ENCODE measurements at places on chromosomes 2 and 18.

GRCh38 chr2:27033253-27033852 is 588 bp downstream of the TMEM214 start:
- no peak for DNase-seq

DNA sequence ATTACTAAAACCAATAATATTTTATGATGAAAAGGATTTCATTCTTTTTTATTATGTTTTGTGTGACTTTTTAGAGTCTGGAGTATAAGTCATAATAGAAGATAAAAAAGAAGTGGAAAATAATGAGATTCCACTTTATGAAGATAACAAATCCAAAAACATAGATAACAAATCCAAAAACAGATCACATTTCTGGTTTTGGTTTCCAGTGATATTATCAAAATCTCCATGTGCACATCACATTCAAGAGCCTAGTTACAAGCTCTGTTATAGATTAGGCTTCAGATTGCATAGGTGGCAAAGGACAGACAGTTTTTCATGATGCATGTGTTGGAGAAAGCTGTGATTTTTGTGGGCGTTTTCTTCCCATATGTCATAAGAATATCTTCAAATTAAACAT is 648.2 kb downstream of the STK39 start:
- DNase-seq, result no peak

GRCh38 chr2:191234376-191234775 is 10.8 kb upstream of the MYO1B start:
- no peak for DNase-seq

- DNase-seq, result peak; percentile 75
Measured at GRCh38 chr2:128306081-128306930, 12.4 kb downstream of the HS6ST1 start.

DNA sequence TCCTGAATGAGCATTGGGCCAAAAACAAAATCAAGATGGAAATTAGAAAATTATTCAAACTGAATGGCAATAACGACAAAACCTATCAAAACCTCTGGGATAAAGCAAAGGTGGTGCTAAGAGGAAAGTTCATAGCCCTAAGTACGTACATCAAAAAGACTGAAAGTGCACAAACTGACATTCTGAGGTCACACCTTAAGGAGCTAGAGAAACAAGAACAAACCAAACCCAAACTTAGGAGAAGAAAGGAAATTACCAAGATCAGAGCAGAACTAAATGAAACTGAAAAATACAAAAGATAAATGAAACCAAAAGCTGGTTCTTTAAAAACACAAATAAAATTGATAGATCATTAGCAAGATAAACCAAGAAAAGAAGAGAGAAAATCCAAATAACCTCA is 1543.5 kb upstream of the ACVR2A start:
- DNase-seq, result no peak

GRCh38 chr18:41643427-41643826 is 311.6 kb upstream of the PIK3C3 start:
- DNase-seq, result no peak

GRCh38 chr2:66024391-66024790 is 410.5 kb upstream of the MEIS1 start:
- DNase-seq, result no peak

GRCh38 chr18:30658306-30658705 is 384.2 kb downstream of the DSC3 start:
- no peak for DNase-seq

- DNase-seq, result no peak
Measured at GRCh38 chr2:97669448-97669847, at the start of gene C2orf92. TSS of gene C2orf92 (plus strand) at chr2:97669713. CDS start at chr2:97669789, 76 bp downstream.

GRCh38 chr2:127763776-127764175 is 47.2 kb downstream of the WDR33 start:
- DNase-seq, result no peak

DNA sequence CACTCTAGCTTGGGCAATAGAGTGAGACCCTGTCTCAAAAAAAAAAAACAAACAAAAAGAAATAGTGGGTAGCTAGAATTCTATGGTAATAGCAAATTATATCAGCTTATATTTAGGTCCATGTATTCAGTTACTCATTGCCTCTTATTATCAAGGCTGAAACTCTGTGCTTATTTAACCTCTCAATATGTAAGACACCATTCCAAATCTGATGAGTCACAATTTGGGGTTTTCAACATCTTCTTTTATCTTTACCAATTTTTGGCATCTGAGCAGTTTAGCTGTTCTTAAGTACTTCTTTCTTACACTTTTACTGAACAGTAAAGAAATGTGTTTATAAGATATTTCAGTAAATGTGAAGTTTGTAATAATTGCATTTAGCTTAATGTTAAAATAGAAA is 69.3 kb downstream of the TTC27 start:
- DNase-seq, result no peak

DNA sequence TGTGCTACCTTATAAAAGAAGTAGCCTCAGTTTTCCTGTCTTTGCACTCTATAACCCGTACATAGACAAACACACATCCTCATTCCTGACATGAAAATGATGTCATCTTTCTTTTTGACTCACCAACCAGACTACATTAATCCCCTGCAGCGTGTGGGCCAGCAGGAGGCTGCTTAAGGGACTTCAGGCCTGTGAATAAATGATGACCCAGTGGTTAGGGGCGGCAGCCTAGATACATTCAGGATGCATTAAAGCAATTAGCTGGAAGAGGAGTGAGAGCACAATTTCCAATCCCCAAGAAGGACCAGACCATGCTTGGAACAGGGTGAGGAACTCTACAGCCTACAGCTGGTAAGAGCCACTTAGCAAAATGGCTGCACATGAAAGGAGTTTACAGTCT is 57.3 kb upstream of the KLF7 start:
- DNase-seq, result no peak

DNA sequence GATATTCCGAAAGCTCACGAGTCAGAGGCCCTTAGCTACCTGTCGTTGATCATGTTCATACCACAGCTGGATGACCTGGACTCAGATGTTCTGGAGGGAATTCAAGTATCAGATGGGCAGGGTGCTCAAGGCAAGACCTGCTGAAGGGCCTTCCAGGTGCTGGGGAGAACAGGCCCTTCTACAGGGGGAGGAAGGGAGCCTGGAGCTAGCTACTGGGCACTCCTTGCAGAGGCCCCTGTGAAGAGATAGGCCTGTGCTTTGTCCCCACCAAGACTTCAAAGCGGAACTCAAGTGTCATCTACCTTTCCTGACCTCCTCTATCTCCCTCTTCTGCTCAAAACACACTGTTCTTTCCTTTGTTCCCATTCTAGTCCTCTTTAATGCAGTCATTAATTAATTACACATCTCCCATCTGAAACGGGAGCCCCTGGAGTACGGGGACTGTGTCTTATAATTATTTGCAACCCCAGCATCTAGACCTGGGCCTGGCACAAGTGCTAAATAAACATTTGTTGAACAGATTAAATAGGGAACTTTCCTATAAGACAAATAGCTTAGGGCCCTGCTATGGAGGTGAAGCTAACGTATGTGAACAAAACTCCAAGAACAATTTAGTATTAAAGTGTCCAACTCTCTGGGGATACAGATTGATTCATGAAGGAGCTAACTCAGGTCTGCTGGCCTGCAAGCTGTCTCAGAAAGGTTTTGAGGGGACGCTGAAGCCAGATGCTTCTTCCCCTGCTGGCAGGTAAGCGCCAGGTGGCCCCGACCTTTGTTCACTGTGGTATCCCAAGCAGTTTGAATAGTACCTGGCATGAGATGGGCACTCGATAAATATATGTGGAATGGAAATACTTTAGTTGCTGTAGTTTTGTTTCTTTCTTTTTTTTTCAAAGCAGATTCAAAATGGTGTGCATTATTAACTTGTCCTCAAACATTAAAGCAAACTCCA is 22.0 kb downstream of the RHOB start:
- DNase-seq, result no peak

GRCh38 chr2:217797165-217797564 is 205.6 kb downstream of the TNS1 start:
- no peak for DNase-seq

- DNase-seq, result no peak
Measured at GRCh38 chr2:118197011-118197675, 108.9 kb downstream of the INSIG2 start.

GRCh38 chr2:144826105-144826504 is 306.2 kb upstream of the ZEB2 start:
- no peak for DNase-seq

- no peak for DNase-seq
Measured at GRCh38 chr2:136013136-136013685, 27.8 kb upstream of the DARS1 start.

DNA sequence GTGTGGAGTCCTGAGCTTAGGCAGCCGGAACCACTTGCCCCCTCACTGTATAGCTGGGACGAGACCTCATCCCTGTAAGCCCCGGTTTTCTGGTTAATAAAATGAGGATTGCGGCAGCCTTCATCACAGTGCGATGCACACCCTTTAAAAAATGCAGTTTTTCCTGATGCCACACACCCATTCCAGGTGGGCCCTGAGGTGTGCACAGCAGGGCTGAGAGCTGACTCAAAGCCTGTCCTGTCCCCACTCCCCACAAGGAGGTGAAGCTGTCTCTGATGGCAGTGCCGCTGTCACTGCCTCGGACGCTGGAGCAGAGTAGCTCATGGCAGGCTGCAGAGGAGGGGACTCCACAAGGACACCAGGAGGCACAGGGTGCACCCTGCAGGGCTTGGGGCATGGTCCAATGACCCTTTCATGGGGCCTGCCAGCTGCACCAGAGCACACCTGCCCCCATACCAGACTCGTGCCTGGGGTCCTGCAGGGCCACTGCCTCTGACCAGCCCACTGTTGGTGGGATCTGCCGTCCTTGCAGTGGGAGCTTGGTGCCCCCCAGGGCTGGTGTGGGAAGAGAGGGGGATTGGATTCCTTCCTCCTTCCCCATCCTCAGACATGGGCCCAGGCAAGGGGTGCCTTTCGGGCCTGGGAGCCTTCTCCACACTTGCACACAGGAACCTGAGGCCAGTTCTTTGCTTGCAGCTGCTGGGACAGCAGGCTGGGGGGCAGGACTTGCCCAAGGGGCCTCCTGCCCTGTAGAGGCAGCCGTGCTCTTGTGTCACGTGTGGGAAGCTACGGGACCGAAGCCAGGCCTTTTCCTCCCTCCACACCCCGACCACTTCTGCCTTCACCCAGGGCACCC is 22.8 kb downstream of the GPC1 start:
- DNase-seq, result no peak

GRCh38 chr18:73758446-73758845 is 389.2 kb downstream of the FBXO15 start:
- no peak for DNase-seq

DNA sequence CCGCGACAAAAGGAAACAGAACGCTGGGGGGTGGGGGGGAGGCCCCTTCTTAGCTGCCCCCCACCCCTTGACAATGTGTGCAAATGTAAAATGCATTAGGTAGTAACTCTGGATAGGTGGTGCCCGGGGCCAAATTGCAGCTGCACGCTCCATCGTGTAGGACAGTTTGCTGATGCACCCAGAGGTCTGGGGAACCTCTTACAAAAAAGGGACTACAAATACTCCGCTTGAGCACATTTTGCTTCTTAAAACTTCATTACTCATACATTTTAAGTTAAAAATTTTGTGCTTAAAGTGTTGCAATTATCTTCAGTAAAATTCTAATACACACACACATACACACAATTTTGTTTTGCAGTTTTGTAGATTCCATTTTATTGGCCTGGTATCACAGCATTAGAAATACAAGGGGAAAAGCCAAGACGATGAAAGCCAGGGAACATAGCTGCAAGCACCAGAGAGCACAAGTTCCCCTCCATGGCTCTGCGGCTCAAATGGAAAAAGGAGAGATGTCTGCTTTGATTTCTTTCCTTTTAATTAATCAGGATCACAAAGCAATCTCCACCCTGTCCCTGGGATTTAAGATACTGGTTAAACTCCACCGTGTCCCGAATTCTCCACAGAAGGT is 582.1 kb downstream of the ZEB2 start:
- DNase-seq, result peak; percentile 33

- no peak for DNase-seq
Measured at GRCh38 chr2:71850306-71850801, 297.3 kb downstream of the CYP26B1 start.

DNA sequence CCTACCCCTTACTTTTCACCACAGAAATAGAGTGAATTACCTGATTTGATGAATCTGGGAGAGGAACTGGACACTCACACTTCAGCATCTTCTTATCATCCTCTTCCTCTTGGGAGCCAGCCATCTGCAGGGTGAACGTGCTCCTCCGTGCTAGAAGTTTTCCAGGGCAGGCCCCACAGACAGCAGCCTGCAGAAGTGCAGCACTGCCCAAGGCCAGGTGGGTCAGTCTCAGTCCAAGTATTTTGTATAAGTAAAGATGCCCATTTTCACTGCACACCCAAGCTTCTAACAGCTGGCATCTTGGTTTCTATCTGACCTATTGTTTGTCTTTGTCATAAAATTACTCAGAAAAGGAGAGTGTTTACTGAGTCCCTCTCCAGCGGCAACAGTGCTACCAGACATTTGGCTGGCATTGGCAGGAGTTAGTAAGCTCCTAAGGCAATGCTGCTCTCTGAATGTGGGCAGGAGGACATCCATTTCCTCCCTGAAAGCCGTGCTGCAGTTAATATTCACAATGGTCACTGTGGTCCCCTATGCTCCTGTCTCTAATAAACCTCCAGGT is 222.6 kb upstream of the CTAGE1 start:
- peak; percentile 35 for DNase-seq

GRCh38 chr18:45621061-45621511 is 5.8 kb downstream of the SLC14A2 start:
- DNase-seq, result peak; percentile 82

- DNase-seq, result no peak
Measured at GRCh38 chr18:34357944-34358580, 133.3 kb upstream of the NOL4 start.

- no peak for DNase-seq
Measured at GRCh38 chr2:158213773-158214172, 112.1 kb downstream of the UPP2 start.

- no peak for DNase-seq
Measured at GRCh38 chr2:195021711-195022507, 635.1 kb upstream of the SLC39A10 start.

GRCh38 chr2:174485788-174486562 is 854 bp downstream of the GPR155 start:
- DNase-seq, result peak; percentile 53

GRCh38 chr2:147471126-147471525 is 373.7 kb upstream of the ACVR2A start:
- DNase-seq, result no peak

DNA sequence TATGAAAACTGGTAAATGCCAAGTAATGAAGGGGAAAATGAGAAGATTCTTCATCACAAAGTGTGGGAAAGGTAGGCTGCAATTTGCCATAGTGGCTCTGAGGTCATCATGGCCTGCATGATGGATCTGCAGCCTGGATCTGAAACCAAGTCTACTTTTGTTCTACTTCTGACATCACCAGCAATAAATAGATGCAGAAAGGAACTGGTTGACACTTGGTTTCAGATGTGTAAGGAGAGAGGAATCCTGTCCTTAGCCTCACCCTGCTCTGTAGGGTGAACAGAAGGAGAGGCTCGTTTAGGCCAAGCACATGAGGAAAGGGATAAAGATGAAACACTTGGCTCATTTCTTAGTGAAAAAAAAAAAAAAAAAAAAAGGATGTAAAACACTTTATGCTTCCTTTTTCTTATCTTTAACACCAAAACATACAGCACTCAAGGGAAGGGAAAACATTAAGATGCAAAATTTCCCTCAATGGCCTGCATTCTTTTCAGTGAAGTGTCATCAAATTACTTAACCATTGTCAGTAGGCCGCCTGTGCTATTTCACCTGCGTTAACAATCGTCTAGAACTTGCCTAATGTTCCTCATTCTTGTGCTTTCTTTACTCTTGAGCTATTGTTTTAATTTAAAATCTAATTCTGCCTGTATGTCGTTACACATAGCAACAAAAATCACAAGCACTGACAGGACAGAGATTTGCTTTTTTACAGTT is 3.9 kb downstream of the NEB start:
- no peak for DNase-seq

All from NCI-H1092 treated with DMSO at 0.1 percent for 48 hours (cell line).